CD8-positive, alpha-beta T cell (primary cell): ENCODE measurements at places on chromosomes 2 and 18. TPM values are rescaled to one million over a fixed set of nuclear protein-coding genes. Genes with fewer than 3 reads are reported as not detected.

DNA sequence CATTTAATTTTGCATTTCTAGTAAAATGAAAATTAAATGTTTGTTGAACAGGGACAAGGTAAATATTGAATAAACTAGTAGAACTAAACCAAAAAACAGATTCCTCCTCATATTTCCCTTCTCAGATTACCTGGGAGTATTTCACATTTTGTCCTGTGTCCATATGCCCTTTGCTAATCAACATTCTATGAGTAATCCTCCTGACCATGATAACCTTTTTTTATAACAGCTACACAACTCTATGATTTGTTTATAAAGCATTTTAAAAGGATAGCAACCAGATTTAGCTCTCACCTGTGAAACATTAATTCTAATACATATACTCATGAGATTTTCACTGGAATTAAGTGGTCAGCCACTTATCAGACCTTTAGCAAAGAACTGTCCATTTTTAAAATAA, 7.1 kb upstream of the DSG2 start:
- no peak for DNase-seq

KIAA2012 gene
- total RNA-seq = not detected

TRIM43 gene
- total RNA-seq = not detected

GRCh38 chr2:220346919-220347318, 719.5 kb downstream of the SLC4A3 start:
- DNase-seq = no peak

GRCh38 chr2:129502781-129503180, 476.7 kb upstream of the RAB6C start:
- no peak for DNase-seq

GRCh38 chr2:127609031-127609751, 36.8 kb upstream of the GPR17 start:
- no peak for DNase-seq
